ENCODE measurements at places on chromosomes 3 and 15. TPM values are rescaled to one million over a fixed set of nuclear protein-coding genes. Genes with fewer than 3 reads are reported as not detected.

ZPLD1 gene
- total RNA-seq, result not detected

ARMC8 gene
- 22.0 TPM for total RNA-seq

GRCh38 chr15:50500352-50500751, 46.1 kb downstream of the USP50 start:
- DNase-seq, result no peak

DNA sequence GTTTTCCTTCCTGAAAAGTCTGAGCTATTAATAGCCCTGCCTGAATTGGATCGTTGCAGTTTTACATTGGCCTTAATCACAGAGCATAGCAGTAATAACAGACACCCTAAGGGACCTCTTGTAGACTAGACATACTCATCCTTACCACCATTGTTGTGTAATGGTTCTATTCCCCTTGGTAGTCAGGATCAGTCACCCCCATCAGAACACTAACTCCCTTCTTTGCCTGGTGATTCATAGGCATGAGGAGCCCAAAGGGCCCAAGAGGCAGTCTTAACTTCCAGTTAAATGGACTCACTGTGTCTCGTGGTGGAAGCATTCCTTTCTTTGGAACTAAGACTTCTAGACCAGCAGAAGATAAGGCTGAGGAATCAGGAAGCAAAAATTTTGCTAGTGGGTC, 20.2 kb downstream of the CGGBP1 start:
- no peak for DNase-seq

- no peak for DNase-seq
Measured at GRCh38 chr3:125219261-125219701, 6.7 kb upstream of the SLC12A8 start.

All from Karpas-422 (cell line).